Activated CD4-positive, alpha-beta T cell treated with anti-CD3 and anti-CD28 coated beads, Interleukin-2, amount 50 U/mL, for 1 hour (primary cell): ENCODE measurements at places on chromosomes 2 and 18.

- no peak for DNase-seq
These were observed 62.7 kb upstream of the KIF5C start for GRCh38 chr2:148812306-148812705.

DNA sequence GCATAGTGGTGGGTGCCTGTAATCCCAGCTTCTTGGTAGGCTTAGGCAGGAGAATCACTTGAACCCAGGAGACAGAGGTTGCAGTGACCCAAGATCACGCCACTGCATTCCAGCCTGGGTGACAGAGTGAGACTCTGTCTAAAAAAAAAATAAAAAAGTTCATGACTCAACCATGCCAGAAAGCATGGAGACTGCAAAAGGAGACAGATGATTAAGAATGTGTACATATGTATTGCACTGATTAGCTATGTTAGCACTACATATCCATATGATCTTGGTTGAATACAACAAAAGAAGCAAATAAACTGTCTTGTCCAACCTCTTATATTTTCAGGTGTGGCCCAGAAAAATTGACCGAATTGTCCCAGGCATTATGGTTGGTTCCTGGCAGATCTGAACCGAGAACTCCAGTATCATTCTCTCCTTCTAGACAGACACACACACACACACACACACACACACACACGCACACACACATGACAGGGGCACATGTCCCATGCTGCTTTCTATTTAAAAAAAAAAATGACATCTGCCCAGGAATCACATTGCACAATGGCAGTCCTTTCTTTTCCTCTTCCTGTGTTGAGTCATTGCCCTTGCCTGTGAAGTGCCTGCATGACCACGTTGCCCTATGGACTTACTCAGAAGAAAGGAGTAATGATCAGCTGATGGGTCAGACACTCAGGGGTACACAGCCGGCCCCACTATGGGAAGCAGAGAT lies 65.6 kb downstream of the MYCN start:
- no peak for DNase-seq

- DNase-seq, result no peak
These were observed 204.7 kb upstream of the PID1 start for GRCh38 chr2:229475778-229476177.

- DNase-seq, result no peak
These were observed 172.8 kb downstream of the ACOXL start for GRCh38 chr2:110905217-110905616.

DNA sequence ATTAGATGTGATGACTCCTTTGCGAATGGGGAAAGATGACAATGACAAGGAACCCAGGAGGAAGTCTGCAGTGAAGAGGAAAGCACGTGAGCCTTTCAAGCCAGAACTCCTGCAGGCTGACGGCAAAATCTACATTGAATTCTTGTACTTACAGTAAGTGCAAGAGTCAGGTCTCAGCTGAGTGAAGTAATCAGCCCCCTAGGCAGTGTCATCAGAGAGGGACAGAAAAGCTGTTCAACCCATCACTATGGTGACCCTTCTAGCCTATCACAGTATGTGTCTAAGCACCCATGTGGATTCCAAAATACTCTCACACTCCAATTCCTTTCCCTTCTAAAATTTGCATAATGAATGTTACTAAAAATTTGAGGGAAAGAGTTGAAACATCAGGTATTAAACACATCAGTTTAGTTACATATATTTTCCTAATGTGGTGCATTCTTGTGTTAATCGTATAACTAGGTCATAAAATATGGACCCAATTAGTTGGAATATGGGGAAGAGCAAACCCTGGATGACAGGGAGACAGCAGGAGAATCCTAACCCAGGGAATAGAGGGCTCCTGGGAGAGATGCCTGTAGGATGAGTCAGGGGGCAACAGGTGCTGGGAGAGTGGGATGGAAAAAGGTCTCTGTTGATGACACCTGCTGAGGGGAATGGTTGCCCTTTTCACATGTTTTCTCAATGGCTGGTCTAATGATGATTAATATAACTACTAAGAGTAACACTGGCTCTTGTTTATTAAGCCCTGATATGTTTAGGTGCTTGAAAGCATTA lies 39.5 kb downstream of the VWC2L start:
- no peak for DNase-seq
